ENCODE measurements at places on chromosomes 6 and 20.

DNA sequence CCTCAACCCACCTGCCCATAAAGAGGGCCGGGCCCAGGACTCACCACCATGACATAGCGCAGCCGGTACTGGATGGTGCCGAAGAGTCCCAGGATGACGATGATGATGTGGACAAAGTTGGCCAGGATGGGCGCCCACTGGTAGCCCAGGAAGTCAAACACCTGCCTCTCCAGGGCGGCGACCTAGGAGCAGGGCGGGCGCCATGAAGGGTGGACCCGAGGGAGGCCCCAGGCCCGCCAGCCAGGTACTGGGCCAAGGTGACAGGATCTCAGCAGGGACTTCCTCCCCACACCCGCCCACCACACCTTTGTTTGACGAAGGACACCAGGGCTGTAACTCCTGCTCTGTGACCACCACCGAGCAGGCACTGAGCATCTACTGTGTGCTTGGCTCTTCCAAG lies 4.4 kb downstream of the NKAIN4 start:
- DNase-seq, result no peak

DNA sequence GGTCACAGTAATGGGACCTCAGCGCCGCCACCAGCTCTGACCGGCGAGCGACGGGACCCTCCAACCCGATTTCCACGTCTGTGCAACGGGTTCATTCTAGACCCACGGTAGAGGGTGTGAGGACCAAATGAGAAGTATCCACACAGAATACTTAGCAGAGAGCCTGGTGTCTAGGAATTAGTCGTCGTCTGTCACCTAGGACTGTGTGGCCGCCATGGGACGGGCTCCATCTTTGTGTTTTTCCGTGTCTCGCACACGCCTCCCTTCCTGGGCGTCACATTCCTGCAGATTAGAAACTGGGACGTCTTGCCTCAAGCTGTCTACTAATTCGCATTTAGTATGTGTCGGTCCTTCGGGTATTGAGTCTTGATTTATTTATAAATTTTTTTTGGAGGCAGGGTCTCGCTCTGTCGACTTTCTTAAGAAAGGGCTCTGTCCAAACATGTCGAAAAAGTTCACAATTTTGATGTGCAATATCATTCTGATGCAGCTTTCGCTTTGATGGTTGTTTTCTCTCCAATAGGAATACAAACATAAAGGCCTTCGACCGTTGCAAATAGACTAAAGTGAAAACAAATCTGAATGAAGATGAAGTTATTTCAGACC lies 563 bp downstream of the MGME1 start:
- DNase-seq, result peak; percentile 12

DNA sequence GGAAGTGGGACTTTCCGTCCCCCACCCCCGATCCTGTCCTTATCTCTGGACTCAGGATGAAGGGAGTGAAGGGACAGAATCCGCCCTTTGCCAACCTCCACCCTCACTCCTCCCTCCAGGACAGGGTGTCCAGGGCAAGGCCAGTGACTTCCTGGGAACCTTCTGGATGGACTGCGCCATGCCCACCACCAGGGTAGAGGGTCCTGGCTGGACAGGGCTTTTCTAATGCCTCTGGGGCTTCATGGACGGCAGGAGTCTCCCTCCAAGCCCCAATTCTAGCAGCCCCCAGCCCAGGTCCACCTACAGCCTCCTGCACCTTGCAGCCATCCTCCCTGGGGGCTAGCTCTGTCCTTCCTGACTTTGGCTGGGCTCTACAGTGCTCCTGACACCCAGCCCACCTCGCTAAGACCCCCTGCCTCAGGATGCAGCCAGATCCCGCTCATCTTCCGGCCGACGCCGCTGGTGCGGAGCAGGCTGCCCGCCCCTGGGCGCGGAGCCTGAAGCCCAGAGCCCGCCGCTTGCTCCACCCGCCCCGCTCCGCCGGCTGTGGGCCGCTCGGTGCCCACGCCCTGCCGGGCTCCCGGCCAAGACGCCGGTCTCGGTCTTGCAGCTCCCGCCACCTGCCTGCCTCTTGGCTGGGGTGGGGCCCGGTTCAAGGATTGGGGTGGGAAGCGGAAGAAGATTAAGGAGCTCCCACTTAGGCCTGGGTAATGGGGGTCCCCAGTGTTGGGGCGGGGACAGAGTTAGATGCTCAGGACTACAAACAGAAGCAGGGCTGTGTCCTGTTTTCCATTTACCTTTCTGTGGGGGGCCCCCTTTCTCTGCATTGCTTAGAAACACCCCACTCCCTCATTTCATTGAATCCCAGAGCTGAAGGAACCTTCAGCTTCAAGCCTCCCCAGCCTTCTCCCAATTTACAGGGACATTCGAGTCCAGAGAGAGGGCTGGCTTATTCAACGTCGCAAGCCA lies 72.8 kb downstream of the MDGA1 start:
- no peak for DNase-seq

DNA sequence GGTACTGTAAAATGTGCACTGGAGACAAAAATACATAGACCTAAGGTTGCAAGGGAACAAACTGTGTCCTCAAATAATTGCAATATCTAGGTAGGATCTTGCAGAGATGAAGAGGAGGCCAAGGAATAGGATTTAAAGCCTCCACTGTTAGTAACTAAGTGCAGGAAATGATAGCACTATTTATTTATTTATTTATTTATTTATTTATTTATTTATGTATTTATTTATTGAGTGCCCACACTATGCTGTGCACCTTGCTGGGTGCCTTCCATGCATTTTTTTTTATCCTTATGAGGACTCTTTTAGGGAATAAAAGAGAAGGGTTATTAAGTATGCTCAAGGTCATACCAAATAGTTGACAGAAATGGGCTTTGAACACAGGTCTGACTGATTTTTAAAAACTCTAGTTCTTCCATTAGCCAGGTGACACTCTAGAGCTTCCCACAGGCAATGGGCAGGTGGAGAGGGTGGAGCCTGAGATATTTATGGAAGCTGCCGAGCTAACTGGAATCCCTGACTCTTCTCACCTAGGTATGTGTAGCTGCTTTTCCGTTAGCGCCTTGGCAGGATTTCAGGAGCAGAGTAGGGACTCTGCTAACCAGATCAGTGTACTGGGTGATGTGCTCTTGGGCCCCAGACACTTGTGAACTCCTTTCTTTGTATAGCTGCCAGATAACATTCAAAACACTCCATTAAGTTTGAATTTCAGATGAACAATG lies 12.8 kb upstream of the NUP153 start:
- no peak for DNase-seq

GRCh38 chr6:136401749-136402148 lies 112.1 kb upstream of the BCLAF1 start:
- no peak for DNase-seq

GRCh38 chr6:46828939-46829338 lies 35.8 kb downstream of the MEP1A start:
- DNase-seq, result no peak

DNA sequence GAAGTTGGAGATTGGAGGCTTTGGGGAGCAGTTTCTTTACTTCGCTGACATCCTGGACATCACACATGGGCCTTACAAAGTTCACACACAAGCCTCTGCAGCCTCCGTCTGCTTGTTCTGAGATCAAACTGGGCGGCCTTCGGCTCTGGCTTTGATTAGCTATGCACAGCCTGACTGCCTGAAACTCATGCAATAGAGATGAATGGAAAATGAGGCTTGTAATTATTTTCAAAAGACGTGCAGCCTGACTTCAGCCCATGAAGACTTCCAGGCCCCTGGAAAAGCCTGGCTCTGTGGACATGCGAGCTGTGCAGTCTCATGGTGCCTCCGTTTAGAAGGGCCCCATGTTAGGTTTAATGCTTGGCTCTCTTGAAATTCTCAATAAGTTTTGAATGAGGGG lies 480.5 kb upstream of the SULF2 start:
- no peak for DNase-seq

GRCh38 chr20:57618764-57619050 lies 1.5 kb downstream of the ZBP1 start:
- DNase-seq, result no peak

DNA sequence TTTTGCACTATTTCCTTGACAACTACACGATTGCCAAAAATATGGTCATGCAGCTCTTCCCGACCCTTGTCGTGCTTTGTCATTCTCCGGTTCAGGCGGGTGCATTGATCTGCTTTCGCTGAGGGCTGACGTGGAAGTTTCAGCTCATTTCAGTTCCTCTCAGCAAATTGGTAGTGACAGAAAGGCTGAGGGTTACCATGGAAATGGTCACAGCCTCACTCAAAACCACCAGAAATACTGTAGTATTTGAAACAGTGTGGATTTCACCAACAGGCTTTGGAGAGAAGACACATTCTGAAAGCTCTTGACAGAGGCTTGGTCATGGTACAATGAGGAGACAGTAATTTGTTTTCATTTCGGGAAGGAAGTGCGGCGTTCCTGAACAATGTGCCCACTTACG lies 99.7 kb upstream of the EXOC2 start:
- no peak for DNase-seq

- DNase-seq, result no peak
These were observed 20.1 kb upstream of the PBOV1 start for GRCh38 chr6:138238368-138238767.

GRCh38 chr6:106748547-106749207 lies 119.3 kb downstream of the QRSL1 start:
- no peak for DNase-seq

DNA sequence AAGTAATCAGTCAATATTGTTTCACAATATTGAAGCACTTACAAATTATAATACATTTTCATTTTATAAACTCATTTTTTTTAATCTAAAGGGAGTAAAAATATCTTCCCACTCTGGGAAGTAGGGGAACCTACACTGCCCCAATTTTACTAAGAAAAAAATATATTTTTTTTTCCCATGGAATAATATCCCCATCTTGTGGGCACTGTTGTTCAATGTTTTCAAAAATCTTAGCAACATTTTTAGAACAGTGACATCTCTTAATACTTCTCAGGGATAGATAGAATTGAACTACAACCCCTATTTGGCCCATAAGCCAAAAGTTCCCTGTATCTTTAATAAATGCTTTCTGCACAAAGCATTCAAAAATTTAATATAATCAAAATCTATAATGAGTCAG lies 42.9 kb downstream of the ARHGAP18 start:
- no peak for DNase-seq

- no peak for DNase-seq
These were observed 3.5 kb upstream of the TGIF2 start for GRCh38 chr20:36569847-36570429.

DNA sequence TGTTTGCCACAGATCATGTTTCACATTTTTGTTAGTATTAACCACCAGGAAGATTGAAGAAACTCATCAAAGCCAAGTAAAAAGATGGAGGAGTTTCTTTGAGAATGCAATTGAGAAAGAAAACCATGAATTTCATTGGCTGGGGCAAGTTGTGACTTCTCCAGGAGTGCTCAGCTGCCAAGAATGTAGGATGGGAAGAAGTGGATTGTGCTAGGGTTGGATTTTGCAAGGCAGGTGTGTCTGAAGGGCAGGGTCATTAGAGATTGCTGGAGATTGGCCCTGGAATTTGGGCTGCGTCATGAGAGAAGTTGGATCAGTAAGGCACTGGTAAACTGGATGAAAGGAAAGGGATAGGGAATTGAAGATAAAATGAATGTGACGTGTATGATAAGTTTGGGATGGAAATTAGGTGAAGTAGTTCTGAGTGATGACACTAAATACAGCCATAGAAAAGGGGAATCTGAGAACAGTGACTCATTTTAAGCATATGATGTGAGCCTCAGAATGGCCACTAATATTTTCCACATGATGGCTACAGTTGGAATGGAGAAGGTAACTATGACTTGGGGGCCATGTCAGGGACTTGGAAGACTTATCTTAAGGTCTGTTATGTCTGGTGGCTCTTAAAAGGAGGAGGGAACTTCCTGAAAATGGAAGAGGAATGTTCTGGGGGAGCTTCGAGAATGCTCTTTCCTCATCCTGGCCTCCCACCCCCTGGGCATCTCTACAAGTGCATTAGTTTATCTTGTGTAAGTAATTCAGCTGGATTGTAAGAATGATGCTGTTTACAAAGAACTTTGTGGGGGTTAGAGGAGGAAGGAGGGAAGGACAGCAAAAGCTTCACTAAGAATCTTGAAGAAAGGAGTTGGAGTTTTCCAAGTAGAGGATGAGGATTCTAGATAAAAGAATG lies 27.8 kb upstream of the ERVFRD-1 start:
- no peak for DNase-seq

GRCh38 chr6:138289739-138290138 lies 71.4 kb upstream of the PBOV1 start:
- no peak for DNase-seq

DNA sequence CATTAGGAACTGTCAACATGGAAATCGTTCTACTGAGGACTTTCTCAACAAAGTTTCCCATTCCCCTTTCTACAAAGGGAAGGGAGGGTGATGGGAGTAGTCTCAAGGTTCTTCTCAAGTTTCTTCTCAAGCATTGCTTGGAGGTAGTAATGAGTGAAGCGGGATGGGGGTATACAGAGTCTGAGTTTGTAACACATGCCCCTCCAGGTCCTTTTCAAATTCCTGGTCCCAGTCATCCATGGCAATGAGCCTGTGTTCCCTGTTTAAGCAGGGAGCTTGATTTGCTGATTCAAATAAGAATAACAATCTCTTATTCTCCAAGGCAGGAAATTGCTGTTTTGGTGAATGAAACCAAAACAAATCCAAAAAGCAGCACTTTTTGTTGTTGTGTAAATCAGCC lies 45.5 kb downstream of the MYLK4 start:
- DNase-seq, result no peak

DNA sequence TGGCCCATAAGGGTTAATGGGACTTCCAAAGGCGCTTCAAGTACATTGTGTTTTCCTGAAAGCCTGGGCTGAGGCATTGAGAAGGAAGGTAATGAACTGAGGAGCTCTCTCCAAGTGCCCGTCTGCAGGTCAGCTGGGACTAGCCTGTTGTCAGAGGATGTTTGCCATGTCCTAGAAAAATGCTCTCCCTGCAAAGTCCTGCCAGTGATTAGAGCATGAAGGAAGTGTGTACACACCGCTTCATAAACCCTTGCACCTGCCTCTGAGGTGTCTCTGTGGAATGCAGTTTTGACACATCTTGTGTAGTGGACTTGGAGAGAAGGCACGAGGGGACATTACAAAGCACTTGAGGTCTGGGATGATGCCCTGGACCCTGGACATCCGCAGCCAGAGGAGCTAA lies 506.7 kb downstream of the KIF16B start:
- DNase-seq, result no peak

GRCh38 chr6:17186925-17187324 lies 85.1 kb downstream of the STMND1 start:
- DNase-seq, result no peak

GRCh38 chr6:11315743-11316437 lies 83.4 kb upstream of the NEDD9 start:
- DNase-seq, result no peak

GRCh38 chr20:3222635-3223600 lies 13.6 kb downstream of the ITPA start:
- no peak for DNase-seq

DNA sequence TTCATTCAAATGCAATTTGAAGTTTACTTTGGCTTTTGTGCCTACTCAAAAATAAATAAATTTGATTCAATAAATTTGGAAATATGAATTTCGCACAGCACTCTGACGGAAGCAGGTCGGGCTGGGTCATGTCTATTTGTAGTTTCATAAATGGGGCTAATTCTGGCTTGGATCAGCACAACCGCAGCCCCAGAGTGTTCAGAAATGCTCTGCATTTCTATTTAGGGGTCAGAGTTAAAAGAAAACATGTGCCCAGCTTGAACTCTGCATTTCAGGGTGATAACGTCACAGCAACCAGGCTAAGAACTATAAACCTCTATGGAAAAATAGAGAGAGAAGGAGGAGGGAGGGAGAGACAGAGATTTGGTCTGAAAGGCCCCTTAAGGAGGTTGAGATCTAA lies 480.9 kb upstream of the NOX3 start:
- no peak for DNase-seq
